ENCODE measurements at places on chromosomes 4 and X. TPM values are rescaled to one million over a fixed set of nuclear protein-coding genes. Genes with fewer than 3 reads are reported as not detected.

DNA sequence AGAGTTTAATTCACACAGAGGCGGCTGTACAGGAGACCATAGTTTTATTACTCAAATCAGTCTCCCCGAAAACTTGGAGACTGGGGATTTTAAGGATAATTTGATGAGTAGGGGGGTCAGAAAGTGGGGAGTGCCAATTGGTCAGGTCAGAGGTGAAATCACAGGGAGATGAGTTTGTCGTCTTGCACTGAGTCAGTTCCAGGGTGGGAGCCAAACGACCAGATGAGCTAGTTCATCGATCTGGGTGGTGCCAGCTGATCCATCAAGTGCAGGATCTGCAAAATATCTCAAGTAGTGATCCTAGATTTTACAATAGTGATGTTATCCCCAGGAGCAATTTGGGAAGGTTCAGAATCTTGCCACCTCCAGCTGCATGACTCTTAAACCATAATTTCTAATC is 4.0 kb downstream of the ETFDH start:
- no peak for DNase-seq

DNA sequence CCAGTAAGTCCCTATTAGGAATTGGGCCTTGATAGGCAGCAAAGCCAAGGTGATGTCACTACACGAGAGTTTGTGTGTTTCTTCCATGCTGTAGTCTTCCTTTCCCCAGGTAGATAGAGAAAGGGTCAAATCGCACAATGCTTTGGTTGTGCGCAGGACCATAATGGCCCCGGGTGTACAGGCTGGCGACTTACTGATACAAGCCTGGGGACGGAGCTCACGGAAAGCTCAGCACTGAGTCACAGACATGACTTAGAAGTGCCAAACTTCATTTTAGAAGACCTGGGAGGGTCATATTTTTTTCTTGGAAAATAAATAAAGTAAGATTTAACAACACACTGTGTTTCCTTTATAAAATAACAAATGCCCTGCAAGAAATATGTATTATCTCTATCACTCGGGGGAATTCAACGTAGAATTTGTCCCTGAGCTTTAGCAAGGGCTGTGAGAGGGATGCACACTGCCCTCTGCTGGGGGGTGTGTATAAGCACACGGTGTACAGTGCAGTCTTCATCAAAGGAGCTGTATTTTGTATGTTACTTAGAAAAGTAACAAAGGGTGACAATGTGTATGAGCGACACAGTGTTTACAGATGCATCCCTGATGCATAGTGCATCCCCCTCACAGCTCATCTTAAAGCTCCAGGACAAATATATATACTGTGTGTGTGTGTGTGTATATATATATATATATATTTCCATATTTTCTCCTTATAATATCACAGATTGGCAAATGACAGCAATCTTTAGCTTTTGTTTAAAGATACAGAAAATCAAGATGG is 254.5 kb upstream of the VEGFC start:
- DNase-seq: peak; percentile 60

- DNase-seq: no peak
Observed at GRCh38 chr4:7871356-7871755, 68.3 kb downstream of the AFAP1 start.

GRCh38 chr4:105060628-105061027 is 86.0 kb upstream of the TET2 start:
- no peak for DNase-seq

DNA sequence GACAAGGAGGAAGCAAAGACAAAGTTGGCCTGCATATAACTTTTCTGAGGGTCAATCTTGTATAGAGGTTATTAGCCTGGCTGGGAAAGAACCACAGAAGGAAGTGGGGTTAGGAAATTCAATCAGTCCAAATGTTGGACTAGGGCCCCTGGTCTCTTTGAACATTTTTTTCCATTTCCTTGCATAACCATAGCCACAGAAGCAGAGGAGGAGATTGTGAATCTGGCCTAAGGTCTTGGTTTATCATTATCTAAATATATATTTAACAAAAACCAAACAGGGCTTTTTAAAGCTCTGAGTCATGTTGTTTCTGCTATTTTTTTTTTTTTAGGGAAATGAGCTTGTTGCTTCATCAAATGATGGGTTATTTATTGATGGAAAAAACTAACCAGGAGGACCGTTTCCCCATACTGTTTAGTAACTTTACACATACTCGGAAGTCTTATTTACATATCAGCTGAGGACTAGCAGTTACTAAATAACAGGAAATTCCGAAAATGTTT is 97.7 kb upstream of the ACSL4 start:
- no peak for DNase-seq

DNA sequence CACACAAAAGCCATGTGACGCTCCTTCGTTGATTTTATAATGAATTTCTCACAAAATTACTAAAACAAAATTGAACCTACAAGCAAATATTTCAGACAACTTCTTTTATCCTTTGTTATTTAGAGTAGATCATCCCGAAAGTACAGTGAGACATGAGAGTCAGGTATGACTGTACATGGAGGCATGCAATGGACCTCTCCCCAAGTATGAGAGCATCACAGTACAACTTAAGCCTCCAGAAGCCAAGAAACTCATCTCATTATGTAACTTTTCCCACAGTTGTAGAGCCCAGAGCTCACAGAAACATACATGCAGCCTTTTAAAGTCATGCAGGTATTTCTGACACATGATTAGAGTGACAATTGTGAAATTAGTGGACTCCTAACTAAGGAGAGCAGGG is 167.7 kb downstream of the PAPSS1 start:
- DNase-seq: no peak

DNA sequence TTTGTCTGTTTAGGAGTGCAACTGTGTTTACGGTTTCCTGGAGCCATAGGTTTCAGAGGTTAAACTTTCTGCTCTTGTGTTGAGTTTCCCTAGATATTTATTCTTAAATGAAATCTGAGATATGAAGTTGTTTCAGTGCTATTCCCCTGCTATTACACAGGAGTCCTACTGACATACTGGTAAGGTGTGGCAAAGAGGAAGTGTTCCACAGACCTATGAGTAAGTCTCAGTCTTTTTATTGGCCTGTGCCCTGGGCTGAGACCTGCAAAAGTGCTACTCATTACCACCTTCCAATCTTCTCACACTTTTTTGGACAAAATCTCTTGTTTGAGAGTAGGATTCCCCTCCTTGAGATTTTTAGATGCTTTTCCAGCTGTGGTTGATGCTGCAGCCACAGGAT is 35.6 kb upstream of the MAGEA8 start:
- no peak for DNase-seq

- DNase-seq: no peak
Observed at GRCh38 chr4:98199247-98199646, 56.0 kb upstream of the STPG2 start.

DNA sequence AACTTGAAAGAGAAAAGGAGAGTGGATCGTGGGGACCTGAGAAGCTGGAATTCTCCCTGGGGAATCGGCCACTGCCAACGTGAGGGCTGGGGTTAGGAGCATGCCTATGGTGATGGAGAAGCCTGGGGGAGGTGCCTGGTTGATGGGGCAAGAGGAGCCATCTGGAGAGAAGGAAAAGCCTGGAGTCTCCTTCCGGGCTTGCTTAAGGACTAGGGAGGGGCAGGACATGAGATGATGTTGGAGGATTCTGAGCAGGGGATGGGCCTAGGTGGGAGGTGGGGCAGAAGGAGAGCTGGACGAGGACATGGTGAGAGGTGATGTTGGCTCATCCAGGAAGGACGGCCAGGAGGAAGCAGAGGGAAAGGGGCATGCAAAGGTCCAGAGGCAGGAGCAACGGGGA is 35.0 kb upstream of the GYG2 start:
- DNase-seq: no peak

DNA sequence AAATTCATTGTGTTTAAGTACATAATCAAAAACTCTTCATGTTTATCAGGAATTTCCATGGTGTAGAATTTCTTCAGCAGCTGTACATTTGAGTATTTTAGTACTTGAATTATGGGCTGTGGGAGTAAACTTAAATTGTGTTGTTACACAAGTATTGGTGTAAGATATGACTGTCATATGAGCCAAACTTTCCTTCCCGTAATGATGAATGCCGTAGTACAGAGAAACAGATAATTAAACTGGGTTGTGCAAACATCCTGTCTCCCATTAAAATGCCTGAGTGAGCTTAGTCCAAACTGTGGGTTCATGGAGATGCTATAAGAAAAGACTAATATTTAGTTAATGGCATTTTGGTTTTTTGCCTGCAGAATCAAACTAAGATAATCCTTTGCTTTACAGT is 159.2 kb downstream of the SLC4A4 start:
- DNase-seq: no peak

DNA sequence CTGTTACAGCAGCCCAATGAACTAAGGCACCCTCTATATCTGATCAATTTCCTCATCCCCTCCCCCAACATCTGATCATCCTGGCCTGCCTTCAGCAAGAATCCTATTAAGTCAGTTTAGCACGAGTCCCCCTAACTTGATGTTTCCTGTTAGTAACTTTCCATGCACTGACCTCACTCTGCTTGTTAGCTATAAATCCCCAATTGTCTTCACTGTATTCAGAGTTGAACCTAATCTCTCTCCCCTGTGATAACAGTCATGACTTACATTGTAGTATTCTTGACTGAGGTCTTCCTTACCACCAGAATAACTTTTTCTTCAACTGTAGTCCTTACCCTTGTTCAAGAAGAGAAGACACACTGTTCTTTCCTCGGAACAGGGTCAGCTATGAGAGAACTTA is 8.5 kb downstream of the ANXA5 start:
- DNase-seq: no peak

DNA sequence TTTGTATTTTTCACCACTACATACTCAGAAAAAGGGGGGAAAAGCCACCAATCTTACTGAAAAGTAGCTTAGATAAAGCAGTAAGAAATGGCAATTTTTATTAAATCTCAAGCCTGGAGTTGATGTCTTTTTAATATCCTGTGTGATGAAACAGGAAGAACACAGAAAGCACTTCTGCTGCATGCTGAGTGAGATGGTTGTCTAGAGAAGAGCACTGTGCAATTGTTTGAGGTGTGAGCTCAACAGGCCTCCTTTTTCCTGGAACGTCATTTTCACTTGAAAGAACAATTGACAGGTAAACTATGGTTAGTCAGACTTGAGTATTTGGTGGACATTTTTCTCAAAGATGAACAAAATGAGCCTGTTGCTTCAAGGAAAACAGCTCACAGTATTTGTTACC is 73.9 kb downstream of the RTL5 start:
- no peak for DNase-seq

GRCh38 chr4:57220734-57221133 is 110.5 kb upstream of the IGFBP7 start:
- DNase-seq: no peak

DNA sequence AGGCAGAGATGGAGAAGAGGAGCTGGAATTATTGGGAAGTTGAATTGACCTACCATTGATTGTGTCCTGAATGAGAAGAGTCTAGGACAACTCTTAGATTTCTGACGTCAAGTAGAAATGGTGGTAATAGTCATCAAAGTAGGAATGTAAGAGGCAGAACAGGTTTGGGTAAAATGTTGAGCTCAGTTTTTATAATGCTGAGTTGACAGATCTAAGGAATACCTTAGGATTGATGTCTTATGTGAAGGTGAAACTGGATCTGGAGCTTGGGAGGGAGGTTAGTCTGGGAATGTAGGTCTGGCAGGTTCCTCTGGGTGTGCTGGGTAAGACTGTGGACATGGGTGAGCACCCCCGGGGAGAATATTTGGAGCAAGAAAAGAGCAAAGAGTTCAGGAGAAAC is 31.9 kb downstream of the JADE1 start:
- no peak for DNase-seq

GRCh38 chr4:3323071-3323481 is 30.3 kb downstream of the RGS12 start:
- no peak for DNase-seq

GRCh38 chrX:12986886-12987285 is 12.0 kb downstream of the TMSB4X start:
- no peak for DNase-seq

DNA sequence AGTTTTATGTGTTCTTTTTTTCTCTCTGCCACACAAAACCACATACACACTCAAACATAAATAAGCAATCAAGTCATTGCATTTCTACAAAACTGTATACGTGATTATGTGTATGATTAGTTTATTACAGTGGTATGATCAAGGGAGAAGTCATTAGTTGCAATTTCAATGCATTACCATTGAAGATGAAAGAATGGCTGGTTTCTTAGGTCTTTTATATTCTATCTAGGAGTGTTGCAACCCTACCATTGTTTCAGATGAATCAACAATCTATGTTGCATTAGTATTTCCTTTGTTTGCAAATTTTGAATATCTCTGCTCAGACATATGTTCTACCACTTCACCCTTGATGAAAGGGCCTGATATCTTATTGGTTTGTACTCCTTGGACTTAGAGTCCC is 6.8 kb downstream of the ANXA3 start:
- no peak for DNase-seq

- DNase-seq: peak; percentile 69
Observed at GRCh38 chrX:68163441-68163840, 269.9 kb downstream of the OPHN1 start.

GRCh38 chr4:87029356-87029755 is 94.5 kb downstream of the AFF1 start:
- no peak for DNase-seq

GRCh38 chr4:26609868-26610267 is 26.0 kb downstream of the TBC1D19 start:
- DNase-seq: no peak

- no peak for DNase-seq
Observed at GRCh38 chr4:98845960-98846359, 83.0 kb downstream of the EIF4E start.

GRCh38 chr4:94570558-94570957 is 118.8 kb downstream of the PDLIM5 start:
- no peak for DNase-seq

DNA sequence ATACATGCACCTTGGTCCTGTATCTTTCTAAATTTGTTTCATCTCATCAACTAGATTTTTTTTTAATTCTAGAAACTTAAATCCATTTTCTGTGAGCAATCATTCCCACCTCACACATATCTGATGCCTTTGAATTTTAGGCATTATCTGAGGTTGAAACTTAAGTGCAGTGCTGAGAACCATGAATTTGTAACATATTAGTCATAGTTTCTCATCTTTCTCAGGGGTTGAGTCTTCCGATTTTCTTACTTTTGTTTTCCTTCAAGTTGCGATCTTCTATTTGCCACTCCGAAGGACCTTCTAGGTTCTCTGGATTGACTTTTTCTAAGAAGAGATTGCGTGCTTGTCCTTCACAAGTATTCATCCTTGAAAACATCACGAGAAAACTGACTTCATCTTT is 3.7 kb upstream of the NR0B1 start:
- DNase-seq: no peak

DNA sequence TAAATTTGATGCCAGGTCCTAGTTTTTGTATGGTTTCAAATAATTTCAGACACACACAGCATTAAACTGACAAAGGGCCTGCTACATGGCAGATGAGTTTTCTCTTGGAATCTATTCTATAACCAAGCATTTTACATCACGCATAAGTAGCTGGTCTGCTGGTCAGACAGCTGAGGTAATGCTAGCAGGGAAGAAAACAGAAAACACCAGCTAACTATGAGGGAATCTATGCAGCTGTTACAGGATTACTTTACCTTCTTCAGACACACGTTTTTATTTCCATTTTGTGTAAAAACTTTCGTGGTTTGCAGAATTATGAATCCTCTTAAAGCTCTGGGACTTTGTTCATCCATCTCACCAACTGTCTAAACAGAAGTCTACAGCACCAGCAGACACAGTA is 42.0 kb downstream of the MFAP3L start:
- DNase-seq: no peak

Gene LRRC66
- total RNA-seq: 0.10 TPM

Gene PPBP
- not detected for total RNA-seq

Gene RAB9B
- 1.5 TPM for total RNA-seq

Gene XKRX
- total RNA-seq: 0.23 TPM

Gene SYN1
- 0.88 TPM for total RNA-seq

Gene MSX1
- 13.0 TPM for total RNA-seq

Gene WDR45
- total RNA-seq: 33.4 TPM

Measured in glomerular endothelial cell (primary cell).